ENCODE measurements at places on chromosomes 13 and 19. TPM values are rescaled to one million over a fixed set of nuclear protein-coding genes. Genes with fewer than 3 reads are reported as not detected.

DNA sequence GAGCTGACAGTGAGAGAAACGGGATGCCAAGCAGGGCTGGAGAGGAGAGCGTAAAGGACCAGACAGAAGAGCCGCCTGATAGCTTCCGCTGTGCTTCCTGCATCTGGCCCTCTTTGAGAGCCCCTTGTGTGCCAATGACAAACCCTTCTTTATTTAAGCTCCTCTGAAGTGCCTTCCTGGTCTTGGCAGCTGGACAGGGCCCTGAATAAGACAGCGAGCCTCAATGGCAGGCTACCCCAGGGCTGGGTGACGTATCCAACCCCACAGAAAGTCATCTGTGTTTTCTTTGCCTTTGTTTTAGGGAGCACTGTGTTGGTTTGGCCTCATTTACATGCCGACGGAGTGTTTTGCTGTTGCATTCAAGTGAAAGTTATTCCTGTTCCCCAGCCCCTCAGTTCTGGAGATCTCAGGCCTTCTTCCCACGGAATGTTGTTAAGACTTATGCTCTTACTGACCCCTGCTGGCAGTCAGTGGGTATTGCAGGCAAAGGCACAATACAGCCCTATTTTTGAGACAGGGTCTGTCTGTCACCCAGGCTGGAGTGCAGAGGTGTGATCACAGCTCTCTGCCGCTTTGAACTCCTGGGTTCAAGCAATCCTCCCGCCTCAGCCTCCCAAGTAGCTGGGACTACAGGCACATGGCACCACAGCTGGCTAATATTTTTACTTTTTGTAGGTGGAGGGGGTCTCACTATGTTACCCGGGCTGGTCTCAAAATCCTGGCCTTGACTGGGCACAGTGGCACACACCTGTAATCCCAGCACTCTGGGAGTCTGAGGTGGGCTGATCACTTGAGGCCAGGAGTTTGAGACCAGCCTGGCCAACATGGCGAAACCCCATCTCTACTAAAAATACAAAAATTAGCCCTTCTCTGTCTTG lies 16.8 kb downstream of the CCL25 start:
- H3K27me3 ChIP-seq: no peaks in the 10 kb centered on the region
- H3K4me3 ChIP-seq: no peak overlapping the region
- DNase-seq: no peak
- no peaks in the 10 kb centered on the region for H3K36me3 ChIP-seq
- H3K27ac ChIP-seq: no peak overlapping the region
- H3K4me1 ChIP-seq: peaks cover 7% of the 10 kb centered on the region

DNA sequence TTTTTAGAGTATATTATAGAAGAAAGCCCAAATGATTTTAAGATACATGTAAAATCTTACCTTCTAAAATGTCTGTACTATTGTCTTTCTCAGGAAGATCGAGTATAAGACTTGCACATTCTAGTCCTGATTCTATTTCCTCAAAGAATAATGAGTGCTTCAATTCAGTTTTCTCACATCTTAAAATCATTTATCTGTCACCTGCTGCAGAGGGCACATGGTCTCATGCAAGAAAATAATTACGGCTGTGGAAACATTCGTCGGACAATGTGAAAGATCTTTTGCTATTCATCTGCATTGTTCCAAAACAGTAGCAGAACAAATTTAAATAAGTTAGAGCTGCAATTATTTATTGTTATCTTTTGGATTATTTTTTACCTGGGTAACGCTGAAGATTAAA lies 1403.5 kb downstream of the PCDH9 start:
- H3K27ac ChIP-seq: no peak overlapping the region
- no peak overlapping the region for H3K4me3 ChIP-seq
- H3K36me3 ChIP-seq: no peaks in the 10 kb centered on the region

GRCh38 chr19:34244611-34245299 lies 9.6 kb upstream of the GARRE1 start:
- no peaks in the 10 kb centered on the region for H3K4me1 ChIP-seq
- no peak for DNase-seq
- H3K36me3 ChIP-seq: no peaks in the 10 kb centered on the region

The SPACA7 gene
- polyA plus RNA-seq: not detected
